Vagina (tissue), 2 donors: ENCODE measurements at places on chromosomes 5 and 9.

- no peak for DNase-seq
Observed at GRCh38 chr9:85397005-85397404, 344.7 kb downstream of the AGTPBP1 start.

GRCh38 chr5:63025679-63026078 lies 447.1 kb downstream of the LRRC70 start:
- no peak for DNase-seq

GRCh38 chr9:93326056-93326455 lies 125.4 kb upstream of the FAM120A start:
- no peak for DNase-seq

GRCh38 chr5:123382252-123382651 lies 41.0 kb downstream of the CEP120 start:
- no peak for DNase-seq

- no peak for DNase-seq
Observed at GRCh38 chr9:89598926-89599325, 5.9 kb upstream of the GADD45G start.

DNA sequence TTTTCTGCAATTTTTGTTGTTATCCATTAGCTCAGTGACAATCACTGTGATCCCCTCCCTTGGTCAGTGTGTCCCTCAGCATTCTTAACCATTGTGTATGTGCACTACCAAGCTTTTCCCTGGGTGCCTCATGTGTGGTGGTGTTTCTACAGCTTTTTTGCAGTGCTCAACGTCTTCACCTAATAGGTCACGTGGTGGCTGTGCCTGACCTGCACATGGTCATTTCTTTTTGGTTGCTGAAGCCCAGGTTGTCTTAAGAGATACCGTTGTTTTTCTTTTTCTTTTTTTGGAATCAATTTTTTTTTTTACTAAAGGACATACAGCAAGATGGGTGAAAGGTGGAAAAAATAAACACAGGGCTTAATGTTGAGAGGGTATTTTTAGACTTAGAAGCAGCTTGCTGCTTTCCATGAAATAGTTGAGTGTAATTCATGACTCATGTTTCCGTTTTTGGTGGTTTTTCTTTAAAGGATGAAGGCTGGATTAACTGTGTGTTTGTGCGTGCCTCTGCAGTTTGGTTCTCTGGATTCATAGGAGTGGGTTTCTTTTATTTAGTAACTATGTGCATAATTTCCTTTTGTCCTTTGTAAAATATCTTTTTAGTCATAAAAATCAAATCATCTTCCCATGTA lies 22.2 kb downstream of the SH3GL2 start:
- DNase-seq = no peak

DNA sequence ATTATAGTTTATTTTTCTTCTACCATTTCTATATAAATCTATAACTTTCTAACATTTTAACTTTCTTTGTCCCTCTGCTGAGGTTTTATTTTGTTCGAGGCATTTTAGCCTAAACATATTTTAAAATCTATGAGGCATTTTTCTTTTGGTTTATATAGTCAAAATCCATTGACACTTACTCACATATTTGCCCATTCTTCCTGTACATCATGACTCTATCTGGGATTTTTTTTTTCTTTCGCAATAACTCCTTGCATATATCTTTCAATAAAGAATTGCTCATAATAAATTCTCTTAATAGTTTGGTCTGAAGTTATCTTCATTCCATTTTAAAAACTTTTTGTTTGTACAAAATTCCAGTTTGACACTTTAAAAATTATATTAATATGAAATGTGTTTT lies 632.3 kb downstream of the TLE4 start:
- DNase-seq = no peak

DNA sequence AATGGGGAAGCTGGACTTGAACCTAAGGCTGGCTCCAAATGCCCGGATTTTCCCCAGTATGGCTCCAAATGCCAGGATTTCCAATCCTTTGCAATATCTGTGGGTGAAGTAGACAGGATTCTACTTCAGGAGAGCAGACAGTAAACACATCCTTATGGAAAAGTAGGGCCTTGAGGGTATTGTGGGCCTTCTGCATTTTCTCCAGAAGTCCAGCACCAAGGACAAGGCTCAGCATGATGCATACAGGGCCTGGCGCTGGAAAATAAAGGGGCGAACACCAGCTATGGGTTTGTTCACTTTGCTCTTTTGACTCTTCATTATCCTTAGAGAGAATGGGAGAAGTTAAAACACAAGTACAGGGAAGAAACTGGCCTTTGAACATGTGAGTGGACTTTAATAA lies 347.5 kb downstream of the SEMA5A start:
- DNase-seq = no peak

- no peak for DNase-seq
Observed at GRCh38 chr9:134491196-134491835, 150.3 kb upstream of the COL5A1 start.
